ENCODE measurements at places on chromosomes 3 and 15.

DNA sequence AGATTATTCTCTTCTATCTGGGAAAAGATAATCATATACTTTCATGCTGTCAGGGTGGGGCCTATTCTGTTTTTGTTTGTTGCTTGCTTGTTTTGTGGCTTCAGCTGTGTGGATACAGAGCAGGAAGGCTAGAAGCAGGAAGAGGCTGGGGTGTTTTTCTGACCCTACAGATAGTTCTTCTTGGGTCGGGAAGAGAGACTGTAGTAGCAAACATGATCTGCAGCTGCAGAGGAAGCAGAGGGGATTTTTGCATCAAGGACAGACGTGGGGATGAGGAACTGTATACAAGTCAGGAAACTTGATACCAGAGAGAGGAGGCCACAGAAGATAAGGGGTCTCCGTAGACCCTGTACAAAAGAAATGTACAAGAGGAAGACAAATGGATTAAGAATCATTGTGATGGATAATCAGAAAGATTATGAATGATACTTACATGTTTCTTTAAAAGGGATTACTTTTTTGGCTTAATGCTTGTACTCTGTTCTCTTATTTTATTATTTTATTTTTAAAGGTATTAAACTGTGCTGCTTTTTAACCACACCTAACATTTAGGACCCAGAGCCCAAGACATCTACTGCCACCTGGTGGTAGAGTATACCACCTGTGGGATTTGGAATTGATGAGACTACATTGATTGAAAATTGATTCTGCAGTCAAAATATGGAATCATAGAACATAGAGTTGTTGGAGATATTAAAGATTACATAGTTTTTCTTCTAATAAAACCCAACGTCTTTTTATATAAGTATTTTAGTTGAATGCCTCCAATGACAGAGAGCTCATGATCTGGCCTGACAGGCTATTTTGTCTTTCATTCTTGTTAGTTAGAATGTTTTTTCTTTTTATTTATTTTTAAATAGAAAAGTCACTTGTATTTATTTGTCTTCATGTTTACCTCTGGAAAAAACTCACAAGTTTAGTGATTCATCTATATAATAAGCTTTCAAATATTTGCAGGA lies 87.3 kb upstream of the ROPN1 start:
- no peak for DNase-seq

DNA sequence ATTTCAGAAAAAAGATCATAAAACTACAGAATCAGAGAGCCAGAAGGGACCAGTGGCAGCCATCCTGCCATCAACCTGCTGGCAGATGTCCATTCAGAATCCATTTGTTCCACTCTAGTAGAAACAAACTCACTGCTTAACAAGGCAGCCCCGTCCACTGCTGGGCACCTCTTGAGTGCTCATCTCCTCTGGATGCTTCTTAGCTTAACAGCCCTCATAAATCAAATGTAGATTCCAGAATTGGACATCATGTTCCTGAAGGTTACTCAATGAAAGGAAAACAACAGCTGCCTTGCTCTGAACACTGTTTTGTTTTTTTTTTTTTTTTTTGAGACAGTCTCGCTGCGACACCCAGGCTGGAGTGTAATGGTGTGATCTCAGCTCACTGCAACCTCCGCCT lies 37.3 kb downstream of the ABCC5 start:
- no peak for DNase-seq

- no peak for DNase-seq
Measured at GRCh38 chr3:107894998-107895397, 195.8 kb downstream of the CD47 start.

GRCh38 chr3:87200060-87200647 lies 27.0 kb upstream of the CHMP2B start:
- DNase-seq = no peak

GRCh38 chr15:66738116-66738515 lies 36.1 kb downstream of the SMAD6 start:
- no peak for DNase-seq

DNA sequence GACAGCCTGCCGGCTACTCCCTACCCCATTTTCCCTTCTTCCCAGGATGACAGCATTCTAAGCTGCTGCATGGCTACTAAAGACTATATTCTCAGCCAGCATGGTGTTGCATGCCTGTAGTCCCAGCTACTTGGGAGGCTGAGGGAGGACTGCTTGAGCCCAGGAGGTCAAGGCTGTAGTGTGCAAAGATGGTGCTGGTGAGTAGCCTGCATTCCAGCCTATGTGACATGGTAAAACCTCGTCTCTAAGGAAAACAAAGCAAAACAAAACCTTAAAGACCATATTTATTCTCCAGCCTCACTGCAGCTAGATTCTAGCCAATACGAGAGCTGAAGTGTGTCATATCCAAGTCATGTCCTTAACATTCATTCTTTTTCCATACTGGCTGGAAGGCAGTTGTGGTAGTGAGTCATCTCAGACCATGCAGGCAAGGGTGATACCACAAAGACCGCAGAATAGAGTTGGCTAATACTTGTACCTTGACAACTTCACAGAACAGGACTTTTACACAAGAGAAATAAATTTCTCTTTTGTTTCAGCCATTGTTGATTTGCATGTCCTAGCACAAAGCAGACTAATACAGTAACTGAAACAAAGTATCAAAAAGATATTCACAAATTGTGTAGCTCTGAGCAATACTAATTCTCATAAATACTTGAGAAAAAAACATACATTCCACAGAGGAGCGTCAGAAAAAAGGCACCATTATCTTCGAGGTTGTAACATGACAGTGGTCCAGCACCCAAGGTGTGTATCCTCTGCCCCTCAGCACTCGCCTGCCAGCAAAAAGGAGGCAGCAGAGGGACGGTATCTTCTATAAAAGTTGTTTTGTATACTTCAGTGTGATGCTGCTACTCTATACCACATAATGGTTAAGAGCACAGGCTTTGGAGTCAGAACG lies 14.8 kb downstream of the PBRM1 start:
- DNase-seq = no peak

GRCh38 chr3:30502051-30502741 lies 104.2 kb upstream of the TGFBR2 start:
- DNase-seq = no peak

GRCh38 chr3:2910997-2911396 lies 199.2 kb downstream of the IL5RA start:
- DNase-seq = no peak

GRCh38 chr3:15102836-15103235 lies 3.9 kb upstream of the RBSN start:
- no peak for DNase-seq

DNA sequence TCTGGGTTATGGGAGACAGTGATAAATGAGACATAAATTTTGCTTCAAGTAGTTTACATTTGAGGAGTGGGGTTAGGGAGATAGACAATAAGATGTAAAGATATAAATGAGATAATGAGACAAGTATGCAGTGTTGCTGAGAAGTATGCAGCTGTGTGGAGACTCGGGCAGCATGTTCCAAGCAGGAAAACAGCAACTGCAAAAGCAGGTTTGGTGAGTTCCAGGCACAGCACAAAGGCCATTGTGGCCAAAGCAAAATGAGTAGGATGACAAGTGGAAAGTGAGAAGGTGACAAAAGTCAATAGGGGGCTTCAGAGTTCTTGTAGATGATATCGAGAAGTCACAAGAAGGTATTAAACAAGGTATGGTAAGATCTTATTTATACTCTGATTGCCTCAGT lies 259.1 kb upstream of the PEX5L start:
- DNase-seq = no peak

- no peak for DNase-seq
Measured at GRCh38 chr3:46897829-46898320, 20.4 kb downstream of the PTH1R start.

DNA sequence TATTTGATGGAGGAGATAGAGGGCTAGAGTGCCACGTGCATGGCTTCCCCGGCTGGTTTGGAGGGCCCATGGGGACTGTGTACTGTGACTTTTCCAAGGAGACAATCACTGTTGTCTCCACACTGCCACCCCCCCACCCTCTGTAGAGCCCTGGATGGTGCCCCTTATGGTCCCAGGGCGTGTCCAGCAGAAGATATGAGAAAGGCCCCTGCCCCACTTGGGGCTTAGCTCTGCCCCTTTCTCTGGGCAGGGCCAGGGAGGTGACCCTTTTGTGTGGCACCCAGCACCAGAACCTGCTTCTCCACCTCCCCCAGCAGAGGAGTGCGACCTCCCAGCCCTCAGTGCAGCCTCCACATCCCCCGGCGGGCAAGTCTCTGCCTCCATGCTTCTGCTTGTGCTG lies 32.1 kb downstream of the SPSB4 start:
- DNase-seq = no peak

DNA sequence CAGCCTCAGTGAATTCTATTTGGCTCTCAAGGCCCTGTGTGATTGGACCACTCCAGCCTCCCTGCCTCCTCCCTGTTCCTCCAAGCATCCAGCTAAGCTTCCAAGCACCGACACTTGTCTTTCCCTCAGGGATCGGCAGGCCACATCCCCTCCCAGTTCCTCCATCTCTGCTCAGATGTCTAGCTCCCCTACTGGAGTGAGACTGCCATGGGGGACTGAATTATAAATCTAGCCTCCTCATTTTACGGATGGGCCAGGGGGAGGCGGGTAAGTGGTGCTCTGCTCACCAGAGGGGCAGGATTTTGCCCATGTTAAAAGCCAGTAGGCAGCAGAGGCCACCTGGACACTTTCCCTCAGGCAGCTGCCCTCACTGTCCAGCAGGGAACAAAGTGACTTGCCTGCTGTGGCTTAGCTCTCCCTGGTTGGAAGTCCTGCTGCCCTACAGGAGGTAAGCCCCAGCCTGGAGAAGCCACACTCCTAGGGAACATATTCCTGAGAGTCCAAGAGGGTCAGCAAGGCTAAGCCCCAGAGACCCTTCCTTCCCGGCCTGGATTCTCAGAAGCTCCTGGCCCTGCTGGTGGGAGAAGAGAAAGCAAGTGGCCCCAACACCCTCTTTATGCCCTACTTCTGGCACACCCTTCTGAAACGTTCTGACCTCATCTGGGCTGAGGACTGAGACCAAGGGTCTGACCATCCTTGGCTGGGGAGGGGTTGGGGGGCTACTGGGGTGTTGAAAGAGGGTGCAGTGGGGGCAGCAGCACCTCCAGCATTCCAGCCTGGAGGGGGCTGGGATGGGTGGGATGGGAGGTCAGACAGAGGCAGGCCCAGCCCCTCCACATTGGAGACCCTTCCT lies 9.1 kb upstream of the HHATL start:
- no peak for DNase-seq

DNA sequence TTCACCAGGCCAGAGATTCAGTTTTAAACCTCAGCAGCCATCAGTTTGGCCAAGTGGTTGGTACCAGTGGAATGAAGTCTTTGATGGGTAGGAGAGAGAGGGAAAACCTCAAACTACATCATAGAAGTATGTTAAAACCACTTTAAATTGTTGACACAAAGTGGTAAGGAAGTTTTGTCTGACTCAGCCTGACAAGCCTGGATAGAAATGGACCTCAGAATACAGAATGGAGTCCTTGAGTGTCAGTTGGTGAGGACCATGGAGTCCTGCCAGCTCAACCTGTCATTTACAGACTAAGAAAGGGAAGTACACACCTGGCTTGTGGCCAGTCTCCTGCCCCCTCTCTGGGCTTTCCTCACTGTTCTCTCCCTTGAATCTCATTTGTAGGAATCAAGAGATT lies 12.1 kb downstream of the EAF1 start:
- no peak for DNase-seq

DNA sequence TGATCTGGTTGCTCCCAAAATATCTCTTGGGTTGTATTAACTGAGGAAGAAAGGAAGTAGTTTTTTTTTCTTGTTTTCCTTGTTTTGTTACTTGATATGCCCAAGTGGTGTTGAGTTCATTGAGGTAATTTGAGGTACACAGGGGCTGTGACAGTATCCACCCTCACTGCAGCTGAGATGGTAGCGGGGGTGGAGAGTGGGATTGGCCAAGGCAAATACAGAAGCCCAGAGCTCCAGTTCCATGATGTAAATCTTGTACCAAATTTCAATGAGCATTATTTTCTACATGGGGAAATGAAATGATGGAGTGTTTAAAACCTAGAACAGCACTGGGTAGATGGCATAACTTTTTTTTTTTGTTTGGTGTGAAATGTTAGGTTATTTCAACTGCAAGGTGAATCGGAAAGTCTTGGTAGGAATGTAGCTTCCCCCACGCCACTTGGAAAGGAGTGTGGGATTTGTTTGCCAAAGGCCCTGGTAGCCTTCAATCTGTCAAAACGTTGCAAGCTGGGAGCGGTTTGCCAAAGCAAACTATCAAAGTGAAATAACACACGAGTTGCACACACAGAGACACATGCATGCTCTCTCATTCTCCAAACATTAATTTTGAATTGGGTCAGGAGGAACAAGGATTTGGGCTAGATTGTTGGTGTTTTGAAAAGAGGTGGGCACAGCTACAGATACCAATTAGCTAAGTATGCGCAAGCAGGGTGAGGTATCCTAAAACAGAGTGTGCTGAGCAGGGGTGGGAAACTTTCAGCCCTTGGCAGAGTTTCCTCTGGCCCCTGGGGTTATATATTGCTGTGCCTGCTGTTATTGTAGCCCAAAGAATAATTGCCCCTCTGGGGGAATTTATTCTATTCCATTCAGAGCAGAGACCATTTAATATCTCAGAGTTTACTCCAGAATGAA lies 34.6 kb downstream of the THSD4 start:
- DNase-seq = no peak

DNA sequence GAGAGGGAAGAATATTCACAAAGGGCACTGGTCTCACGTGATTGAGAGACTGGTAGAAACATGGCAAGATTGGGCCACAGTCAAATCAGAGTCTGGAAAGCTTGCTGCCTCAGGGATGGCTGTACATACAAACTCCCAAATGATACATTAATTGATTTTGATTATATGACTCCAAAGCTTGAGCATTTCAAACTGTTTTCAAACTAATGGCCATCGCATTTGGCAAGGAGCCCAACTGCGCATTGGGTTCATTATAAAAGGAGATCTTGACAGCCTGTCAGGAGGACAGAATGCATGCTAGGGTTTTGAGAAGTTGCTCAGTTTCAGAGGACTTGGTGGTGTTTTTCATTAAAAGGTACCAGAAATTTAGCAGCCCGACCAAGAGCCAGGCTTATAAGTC lies 117.7 kb downstream of the PTPRG start:
- no peak for DNase-seq

Measured in stimulated activated CD4-positive, alpha-beta T cell treated with anti-CD3 and anti-CD28 coated beads, Interleukin-15, amount 100 ng/mL, for 1 hour (primary cell).